Uterus (tissue), 4 donors: ENCODE measurements at places on chromosomes 12 and 14.

DNA sequence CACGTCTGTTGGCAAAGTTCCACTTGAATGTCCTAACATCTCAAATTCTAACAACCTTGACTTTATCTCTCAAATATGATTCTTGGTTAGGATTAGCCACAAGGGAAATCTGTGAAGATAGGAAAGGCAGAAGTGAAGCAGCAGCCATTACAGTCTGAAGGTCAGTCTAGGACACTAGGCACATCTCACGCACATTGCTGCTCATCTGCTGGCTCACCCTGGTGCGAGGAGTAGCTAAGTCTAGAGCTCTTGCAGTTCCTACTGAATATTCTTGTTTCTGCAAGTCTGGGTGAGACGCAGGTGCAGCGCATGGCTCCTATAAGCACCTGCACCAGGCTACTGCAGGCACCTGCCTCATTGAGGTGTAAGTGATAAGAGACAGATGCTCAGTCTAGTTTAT, 6.4 kb upstream of the SLC25A3 start:
- no peak for DNase-seq

GRCh38 chr12:90010089-90010488, 301.5 kb upstream of the ATP2B1 start:
- DNase-seq, result no peak

GRCh38 chr14:88194531-88194930, 128.5 kb downstream of the KCNK10 start:
- DNase-seq, result no peak

DNA sequence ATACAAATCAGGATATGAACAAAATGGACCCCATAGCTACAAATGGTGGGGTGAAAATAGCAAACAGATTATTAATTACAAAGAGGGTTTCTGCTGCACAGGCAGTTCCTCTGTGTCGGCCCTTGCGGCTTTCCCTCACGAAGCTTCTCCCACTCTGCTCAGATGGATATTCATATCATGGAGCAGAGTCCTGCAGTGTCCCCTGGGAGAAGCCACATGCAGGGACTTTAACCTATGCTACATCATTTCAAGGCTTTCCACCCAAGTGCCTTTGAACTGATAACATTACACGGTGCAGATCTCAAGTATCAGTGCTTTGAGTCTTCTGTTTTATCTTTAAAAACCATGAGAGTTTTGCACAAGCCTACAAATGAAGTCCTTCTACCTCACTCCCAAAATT, 229.1 kb downstream of the PPM1H start:
- no peak for DNase-seq

DNA sequence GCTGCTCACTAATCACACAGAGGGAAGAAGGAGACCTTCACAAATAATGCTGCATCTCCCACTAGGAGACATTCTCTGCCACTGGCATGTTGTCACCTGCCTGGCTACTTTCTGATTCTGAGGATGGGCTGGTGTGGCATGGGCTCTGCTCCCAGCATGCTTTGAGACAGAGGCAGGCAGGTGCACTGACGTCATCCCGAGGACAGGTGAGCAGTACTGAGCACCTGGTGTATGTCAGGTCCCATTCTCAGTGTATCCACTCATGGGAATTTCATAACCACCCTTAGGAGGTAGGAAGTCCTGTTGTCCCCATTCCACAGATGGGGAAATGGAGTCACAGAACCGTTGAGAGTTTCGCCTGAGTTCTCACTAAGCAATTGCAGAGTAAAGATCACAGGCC, 597.9 kb downstream of the VRK1 start:
- DNase-seq, result no peak

- no peak for DNase-seq
Observed at GRCh38 chr12:132672678-132673077, 14.5 kb downstream of the POLE start.

- DNase-seq, result no peak
Observed at GRCh38 chr14:72562300-72562699, 331.6 kb downstream of the DPF3 start.

DNA sequence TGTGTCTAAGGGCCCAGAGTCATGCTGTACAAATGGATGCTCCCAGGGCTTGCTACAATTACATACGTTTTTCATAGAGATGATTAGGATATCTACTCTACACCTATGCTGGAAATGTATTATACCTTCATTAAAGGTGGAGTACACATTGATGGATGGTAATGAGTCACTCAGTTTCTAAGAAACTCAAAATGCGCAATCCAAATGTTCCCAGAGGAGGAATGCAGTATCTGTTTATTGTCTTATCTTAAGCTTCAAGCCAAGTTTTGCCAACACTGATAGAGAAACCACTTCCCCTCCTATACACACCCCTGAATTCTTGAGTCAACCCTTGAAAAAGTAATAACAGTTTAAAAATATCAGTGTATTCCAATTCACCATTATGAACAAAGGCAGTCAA, 266.6 kb upstream of the FAR2 start:
- no peak for DNase-seq

GRCh38 chr14:26444822-26445221, 153.0 kb downstream of the NOVA1 start:
- no peak for DNase-seq

- DNase-seq, result no peak
Observed at GRCh38 chr14:37721976-37722659, 126.7 kb downstream of the TTC6 start.

DNA sequence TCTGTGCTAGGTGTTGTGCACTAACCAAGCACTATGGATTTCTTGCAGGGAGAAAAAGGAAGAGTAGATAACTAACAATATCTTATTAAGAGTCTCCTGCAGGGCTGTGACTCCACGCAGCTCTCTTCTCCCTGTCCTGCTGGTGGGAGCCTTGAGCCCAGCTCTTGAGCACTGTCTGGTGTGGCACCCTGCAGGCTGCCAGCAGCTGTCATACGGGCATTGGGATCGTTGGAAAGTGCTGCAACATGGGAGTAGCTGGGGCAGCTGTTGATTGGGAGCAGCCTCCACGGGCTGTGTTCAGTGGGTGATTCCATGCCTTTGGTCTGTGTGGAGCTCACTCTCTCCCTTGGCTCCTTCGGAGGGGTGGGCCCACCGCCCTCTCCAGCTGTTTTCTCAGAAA, 125.3 kb downstream of the FBXL14 start:
- DNase-seq, result no peak

GRCh38 chr14:98684468-98684867, 587.5 kb downstream of the BCL11B start:
- DNase-seq, result no peak

DNA sequence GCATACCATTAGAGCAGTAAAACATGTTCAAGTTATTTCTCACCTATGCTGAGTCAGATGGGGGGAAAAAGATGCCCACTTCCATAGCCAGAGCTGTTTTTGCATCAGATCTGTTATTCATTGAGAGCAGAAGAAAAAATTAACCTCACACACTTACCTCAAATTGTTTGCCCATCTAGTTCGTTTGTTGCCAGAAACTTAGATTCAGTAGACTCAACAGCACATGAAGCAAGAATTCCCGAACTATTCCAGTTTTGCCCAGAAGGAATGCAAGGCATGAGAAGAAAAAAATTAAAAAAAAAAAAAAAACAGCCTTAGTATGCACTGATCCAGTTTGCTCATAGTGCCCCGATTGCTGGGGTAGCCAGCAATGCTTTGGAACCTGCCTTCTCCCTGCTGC, 12.4 kb upstream of the DPF3 start:
- DNase-seq, result no peak

- no peak for DNase-seq
Observed at GRCh38 chr12:108717243-108717642, 14.1 kb downstream of the CORO1C start.

DNA sequence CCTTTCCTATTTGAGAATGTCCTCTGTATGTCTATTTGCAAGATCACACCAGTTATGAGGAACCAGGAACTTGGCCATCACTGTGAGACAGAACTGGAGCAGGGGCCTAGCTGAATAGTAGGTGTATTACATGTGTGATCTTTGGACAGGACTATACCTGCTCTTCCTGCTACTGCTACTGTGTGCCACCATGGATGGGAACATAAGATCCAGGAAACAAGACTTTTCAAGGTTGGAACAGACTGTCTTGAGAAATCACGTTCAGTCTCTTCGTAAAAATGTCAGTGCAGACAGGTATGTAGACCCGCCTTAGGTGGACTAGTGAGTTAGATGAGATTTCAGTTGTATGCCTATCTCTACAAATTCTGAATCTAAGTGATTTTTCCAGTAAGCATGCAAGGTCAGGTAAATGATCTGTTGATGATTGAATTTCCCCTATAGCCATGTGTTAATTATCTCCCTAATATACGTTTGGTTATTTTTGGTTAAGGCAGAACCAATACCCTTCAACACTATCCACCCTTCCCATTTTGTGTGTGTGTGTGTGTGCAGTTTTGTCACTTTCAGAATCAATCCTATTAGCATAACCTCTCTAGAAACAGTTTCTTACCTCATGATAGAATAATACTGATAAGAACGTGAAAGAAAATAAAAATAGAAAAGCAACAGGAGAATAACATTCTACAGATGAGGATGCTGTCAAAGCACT, 7.1 kb downstream of the A2M start:
- no peak for DNase-seq
